ENCODE measurements at places on chromosomes 11 and 22. TPM values are rescaled to one million over a fixed set of nuclear protein-coding genes. Genes with fewer than 3 reads are reported as not detected.

- H3K27me3 ChIP-seq = no peaks in the 10 kb centered on the region
- no peaks in the 10 kb centered on the region for H3K36me3 ChIP-seq
- no peak for DNase-seq
- no peaks in the 10 kb centered on the region for H3K4me1 ChIP-seq
- no peak overlapping the region for H3K27ac ChIP-seq
- H3K4me3 ChIP-seq = no peak overlapping the region
Observed at GRCh38 chr11:32131321-32131720, 40.4 kb downstream of the RCN1 start.

- no peaks in the 10 kb centered on the region for H3K4me1 ChIP-seq
- no peak for DNase-seq
- H3K27me3 ChIP-seq = no peaks in the 10 kb centered on the region
- no peak overlapping the region for H3K4me3 ChIP-seq
- H3K36me3 ChIP-seq = no peaks in the 10 kb centered on the region
- H3K27ac ChIP-seq = no peak overlapping the region
Observed at GRCh38 chr11:86117712-86118063, 48.8 kb upstream of the PICALM start.

PCNX3 gene
- total RNA-seq = 11.0 TPM

OR52M1 gene
- not detected for total RNA-seq

Data from fibroblast of lung (primary cell).